CD4-positive, alpha-beta T cell treated with Interleukin-17A for 1 hour (primary cell): ENCODE measurements at places on chromosomes 3 and 15.

- no peak for DNase-seq
Observed at GRCh38 chr15:84099181-84099580, 136.4 kb upstream of the GOLGA6L4 start.

GRCh38 chr15:93047621-93048425 lies 41.2 kb downstream of the RGMA start:
- peak; percentile 71 for DNase-seq

- DNase-seq = no peak
Observed at GRCh38 chr3:143535994-143536784, 312.1 kb downstream of the SLC9A9 start.

- no peak for DNase-seq
Observed at GRCh38 chr15:81945014-81945615, 100.7 kb downstream of the MEX3B start.

DNA sequence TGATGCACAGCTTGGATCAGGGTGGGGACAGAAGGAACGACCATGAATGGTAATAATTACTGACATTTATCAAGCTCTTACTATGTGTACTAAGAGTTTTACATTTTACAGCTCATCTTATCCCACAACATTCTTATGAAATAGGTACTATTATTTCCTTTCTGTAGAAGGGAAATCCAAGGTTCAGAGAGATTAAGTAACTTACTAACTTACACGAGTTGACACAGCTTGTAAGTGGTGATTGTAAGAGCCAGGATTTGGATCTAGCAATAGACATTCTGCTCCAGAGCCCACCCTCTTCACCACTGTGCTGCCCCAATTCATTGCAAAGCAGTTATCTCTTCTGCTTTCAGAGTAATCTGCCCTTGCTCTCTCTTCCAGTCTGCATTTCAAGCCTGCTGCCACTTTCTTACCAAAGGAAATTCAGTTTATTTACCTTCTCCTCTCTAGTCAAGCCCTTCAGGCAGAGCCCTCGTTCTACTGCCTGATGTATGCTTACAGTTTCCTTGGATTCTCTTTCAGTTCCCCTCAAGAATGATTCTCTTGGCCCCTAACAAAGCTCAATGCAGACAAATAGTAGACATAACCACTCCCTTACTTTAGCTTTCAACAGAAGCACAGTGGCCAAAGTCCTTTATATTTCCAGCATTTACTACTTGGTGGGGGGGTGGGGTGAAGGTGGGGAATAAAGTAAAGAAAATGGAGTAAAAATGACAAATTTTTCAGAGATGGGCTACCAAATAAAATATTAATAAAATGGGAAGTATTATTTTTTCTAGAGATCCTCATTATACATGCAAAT lies 65.8 kb downstream of the ATP8B4 start:
- peak; percentile 10 for DNase-seq

DNA sequence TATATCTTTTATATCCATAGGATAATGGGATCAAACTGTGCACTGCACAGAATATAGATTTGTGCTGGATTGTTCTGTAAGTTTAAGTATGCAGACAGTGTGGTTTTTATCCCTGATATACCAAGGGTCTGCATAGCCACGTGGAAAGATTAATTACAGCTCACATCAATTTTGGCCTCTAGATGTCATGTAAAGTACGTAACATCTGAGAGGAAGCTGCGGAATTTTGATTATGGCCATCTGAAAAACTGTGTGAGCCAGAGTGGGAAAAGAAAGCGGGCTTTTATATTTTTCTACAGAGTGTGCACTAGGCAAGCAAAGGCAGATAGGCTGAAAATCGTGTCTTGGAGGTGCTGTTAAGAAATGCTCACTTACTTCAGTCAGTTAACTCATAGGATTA lies 562.7 kb downstream of the GBE1 start:
- no peak for DNase-seq

GRCh38 chr15:20340931-20341661 lies 200.5 kb downstream of the GOLGA6L6 start:
- DNase-seq = no peak

DNA sequence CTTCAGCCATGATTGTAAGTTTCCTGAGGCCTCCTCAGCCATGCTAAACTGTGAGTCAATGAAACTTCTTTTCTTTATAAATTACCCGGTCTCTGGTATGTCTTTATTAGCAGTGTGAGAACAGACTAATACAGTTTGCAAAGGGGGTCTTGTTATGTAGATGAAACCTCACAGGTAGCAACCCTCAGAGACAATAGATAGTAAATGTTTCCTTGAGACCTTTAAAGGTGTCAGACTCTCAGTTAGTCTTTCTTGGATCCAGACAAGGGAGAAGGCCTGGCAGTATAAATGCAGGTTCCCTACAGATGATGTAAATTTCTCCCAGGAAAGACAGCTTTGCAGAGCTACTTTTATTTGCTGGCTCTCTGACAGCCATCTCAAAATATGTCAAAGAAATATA lies 510.8 kb downstream of the AGBL1 start:
- no peak for DNase-seq

- DNase-seq = no peak
Observed at GRCh38 chr3:16252243-16252978, 12.3 kb downstream of the DPH3 start.

DNA sequence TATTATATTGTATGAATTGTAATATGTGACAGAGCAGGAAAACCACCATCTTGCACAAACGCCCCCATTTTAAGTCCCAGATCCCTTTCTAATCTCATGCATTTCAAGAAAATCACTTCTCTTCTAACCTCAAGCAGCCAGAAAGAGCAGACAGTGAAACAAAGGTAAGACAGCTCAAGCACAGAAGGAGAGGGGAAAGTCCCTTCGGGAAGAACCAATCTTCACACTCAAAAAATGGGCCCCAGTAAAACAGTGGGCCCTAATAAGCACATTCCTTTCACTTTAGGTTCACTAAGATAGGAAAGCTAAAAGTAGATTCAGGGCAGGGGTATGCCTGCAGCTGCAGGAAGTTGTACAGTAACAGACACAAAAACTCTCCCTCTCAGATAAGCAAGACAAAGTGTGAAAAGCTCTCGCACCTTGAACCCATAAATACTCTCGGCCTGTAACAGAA lies 1268.7 kb downstream of the SI start:
- no peak for DNase-seq

DNA sequence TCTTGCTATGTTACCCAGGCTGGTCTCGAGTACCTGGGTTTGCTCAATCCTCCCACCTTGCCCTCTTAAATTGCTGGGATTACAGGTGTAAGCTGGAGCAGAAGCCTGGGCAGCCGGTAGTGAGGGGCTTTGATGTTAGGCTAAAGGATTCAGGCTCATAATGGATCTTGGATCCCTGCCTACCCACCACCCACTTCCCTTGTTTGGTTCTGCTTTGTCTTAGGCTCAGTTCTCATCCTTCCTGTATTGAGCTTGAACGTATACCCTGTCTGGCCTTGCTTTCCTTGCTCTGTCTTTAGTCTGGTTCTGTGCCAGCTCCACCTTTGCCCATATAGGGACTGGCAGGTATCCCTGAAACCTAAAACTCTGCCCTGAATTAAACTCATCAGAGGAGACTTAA lies 1.7 kb downstream of the PPCDC start:
- no peak for DNase-seq

DNA sequence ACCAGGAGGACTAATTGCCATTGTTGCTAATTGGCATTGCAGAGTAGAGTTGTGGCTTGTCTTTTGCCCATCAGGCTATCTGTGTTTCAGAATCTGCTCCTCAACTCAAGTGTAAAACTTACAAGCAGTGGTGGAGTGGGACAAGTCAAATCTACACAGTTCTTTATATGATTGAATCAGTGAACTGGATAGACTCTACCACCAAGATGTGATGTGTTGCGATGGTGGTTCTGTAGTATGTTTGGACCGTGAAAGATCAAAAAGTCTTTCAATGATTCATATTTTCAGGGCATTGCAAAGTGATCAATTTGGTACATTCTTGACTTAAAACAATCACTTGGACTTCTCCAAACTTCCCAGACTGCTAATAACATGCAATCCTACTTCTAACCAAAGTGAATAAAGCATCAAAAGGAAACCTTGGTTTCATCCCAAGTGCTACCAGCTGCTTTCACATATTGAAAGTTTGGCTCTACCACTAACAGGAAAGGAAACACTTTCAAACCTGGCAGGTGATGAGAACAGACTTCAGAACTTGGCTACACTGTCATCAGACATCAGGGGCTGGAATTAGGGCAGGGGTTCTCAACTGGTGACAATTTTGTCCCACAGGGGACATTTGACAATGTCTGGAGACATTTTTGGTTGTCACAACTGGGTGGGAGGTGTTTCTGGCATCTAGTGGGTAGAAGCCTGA lies 844.7 kb upstream of the CFAP20DC start:
- no peak for DNase-seq

DNA sequence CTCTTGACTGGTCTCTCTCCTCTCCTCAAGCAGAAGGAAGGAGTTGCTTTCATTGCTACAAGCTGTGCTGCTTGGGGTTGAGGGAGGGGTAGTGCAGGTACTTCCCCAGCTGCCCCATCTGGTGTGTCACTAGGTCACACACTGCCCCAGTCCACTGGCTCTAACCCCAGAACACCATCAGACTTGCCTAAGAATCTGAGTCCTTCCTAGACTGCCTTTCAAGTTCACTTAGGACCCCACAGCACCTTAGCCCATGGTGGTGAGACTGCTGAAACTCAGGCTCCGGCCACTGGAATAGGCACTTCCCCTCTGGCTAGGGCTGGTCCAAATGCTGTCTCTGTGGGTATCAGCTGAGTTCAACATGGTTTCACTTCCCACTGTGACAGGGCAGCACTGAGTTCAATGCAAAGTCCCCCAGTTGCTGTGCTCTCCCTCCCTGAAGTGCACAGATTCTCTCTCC lies 279.7 kb upstream of the GOLGA6L4 start:
- DNase-seq = no peak

GRCh38 chr3:197561926-197562325 lies 6.2 kb upstream of the BDH1 start:
- no peak for DNase-seq

DNA sequence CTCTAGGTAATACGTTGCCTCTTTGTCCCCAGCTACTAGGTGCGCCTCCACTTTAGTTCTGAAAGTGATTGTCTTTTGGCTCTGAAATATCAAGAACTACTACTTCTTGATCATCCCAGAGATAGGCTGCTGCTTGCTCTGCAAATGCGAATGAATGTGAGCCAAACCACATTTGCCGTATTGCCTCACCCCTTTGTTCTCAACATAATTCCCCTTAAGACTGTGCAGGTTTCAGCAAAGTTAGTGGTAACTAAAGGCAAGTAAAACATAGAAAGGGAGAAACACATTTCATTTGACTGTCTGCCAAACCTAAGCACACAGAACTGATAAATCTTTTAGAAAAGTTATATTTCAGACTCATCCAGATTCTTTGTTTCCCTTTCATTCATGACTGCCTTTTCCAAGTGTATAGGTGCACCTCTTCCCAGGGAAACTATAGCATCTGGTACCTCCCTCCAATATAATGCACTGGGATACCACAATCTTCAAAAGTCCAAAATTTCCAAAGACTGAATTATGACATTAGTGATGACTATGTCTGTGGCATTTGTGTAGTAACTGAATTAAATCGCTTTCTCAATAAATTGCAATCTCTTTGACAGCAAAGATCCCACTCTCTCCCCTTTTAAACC lies 720.6 kb upstream of the CBLB start:
- DNase-seq = no peak

- DNase-seq = no peak
Observed at GRCh38 chr3:191972714-191973398, 511.9 kb downstream of the PYDC2 start.

DNA sequence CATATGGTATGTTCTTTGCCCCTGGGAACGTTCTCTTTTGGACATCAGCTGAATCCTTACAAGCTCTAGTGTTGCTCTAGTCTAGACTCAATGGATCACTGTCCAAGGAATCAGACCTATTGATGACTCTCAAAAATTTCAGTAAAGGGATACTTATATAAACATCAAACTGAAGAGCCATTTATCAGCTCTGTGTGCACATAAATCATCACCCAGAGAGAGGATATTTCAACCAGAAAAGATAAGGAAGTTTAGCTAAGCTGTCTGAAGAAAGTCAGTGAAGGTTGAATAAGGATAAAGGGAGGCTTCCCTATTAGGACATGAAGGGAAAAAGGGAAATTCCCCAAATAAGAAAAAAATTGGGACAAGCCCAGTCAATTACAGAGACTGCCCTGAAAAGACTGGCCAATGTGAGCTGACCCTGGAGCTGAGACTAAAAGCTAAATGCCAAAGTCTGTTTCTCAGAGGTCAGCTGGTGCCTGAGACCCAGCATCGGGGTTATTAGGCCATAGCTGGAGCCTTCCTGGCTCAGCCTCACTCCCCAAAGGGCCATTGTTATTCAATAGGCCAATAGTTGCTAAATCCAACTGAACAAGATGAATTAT lies 424.1 kb upstream of the THBS1 start:
- DNase-seq = no peak

DNA sequence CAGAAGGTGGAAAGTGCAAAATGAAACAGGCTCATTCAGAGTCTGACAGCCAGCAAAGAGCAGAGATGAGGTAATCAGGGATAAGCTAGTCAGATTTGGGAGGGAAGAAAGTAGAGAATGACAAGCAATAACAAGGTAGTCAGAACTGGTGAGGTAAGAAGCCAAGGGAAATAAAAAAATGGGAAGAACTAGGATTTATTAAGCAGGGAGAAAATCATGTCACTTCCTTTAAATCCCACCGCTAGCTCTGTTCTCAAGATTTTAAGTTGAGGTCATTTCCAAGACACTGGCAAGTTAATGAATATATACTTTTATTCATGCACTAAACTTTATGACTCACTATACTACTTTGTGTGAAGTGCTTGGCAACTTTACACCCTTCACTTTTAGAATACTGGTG lies 1106.8 kb downstream of the IGSF11 start:
- no peak for DNase-seq

GRCh38 chr3:69420781-69421520 lies 35.1 kb upstream of the FRMD4B start:
- DNase-seq = no peak

GRCh38 chr3:50388720-50389413 lies 29.5 kb upstream of the TMEM115 start:
- no peak for DNase-seq

DNA sequence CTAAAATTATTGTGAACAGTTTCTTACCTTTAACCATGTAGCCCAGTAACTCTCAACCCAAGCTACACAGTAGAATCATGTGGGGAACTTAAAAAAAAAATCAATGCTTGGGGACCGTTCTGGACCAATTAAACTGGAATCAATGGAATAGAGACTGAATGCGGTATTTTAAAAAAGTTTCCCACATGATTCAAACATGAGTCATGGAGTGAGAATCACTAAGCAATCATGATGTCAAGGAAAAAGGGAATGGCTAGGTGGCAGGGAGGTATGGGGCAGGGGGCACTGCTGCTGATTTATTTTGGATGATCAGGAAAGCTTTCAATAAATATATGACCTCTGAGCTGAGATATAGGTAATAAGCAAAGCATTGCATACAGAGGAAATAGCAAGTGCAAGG lies 250.5 kb upstream of the RORA start:
- DNase-seq = no peak

GRCh38 chr3:142940472-142940871 lies 23.0 kb downstream of the PAQR9 start:
- no peak for DNase-seq

DNA sequence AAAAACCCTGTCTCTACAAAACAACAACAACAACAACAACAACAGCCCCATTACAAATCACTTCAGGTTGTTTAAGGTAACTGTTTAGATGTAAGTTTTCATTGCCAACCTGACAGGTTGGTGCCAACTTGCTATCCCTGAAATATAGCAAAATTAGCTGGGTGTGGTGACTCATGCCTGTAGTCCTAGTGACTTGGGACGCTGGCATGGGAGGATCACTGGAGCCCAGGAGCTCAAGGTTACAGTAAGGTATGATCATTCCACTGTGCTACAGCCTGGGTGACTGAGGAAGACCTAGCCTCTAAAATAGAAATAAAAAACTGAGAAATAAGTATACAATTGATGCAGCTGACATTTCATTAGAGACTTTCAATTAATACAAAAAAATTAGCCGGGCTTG lies 36.0 kb upstream of the CDAN1 start:
- no peak for DNase-seq
